ENCODE measurements at places on chromosomes 11 and 22.

DNA sequence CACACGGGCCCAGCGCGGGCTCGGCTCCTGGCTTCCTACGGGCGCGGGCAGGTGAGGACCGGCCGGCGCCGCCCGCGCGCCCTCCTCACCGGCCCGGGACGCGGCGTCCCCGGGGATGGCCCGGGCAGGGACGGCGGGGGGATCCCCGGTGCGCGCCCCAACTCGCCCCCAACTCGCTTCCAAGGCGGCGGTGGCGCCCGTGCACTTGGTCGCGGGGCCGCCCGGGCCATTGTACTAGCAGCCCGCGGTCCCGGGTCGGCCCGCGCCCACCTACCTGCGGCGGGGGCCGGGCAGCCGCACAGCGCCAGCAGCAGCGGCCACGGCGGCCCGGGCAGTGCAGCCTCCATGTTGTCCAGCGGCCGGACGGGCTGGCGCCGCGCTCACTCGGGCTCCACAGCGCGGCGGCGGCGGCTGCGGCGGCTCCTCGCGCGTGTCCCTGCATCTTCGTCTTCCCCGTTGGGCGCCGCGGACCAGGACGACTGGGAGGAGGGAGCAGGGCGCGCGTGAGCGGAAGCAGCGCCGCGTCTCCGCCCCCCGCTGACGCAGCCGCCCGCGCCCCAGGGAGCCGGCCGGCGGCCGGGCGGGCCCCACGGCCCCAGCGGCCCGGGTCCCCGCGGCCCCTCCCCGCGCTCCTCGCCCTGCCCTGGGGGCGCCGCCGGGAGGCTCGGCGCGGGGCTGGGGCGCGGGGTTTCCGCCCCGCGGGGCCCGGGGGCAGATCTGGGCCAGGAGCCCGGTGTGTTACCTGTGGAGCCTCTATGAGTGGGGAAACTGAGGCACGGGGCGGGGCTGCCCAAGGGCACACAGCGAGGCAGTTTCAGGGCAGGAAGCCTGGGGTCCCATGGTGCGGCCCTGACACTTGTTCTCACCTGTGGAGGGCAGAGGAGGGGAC lies 159.3 kb upstream of the GRK3 start:
- DNase-seq, result peak; percentile 79

GRCh38 chr11:93295921-93296575 lies 34.5 kb upstream of the DEUP1 start:
- DNase-seq, result no peak

DNA sequence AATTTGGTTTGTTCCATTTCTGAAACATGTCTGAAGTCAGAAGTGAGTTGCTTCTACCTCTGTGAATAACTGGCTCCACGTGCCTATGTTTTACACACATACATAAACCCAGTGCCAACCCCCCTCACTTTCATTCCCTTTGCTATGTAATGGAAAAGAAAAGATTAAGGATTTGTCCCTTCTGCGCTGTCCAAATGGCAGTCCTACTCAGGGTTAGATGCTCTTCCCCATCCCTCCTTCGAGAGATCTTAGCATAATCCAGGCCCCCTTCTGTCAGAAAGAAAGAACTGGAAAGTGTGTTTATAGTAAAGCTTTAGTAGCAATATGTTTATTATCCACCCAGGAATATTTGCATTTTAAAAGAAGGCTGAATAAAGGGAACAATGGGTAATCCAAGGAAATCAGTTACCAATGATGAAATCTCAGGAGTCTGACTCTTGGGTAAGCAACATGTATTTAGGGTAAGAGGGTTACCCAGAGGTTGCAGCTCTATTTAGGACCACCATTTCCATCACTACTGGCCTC lies 3.1 kb upstream of the LAYN start:
- no peak for DNase-seq

GRCh38 chr22:29944339-29944738 lies 61.4 kb downstream of the MTMR3 start:
- no peak for DNase-seq

DNA sequence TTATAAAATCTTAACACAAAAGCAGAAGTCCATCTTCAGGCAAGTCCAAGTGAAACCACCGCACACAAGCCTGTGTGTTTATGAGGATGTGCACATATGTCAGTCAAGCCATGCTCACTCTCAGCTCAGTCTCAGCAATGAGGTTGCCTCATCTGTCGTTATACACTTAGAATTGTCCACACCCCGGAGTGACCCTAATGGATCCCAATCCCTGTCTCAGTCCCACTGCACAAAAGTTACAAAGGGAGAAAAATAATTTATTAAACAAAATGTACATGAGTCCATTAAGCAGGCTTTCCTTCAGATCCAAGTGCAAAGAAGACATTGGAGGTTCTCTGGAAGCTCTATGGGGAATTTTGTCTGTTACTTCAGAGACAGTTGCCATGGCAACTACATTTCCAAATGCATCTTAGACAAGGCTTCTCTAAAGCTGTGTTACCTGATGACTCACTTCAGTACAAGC lies 24.4 kb downstream of the OR8B12 start:
- no peak for DNase-seq

- DNase-seq, result no peak
These were observed 17.8 kb downstream of the AP1B1 start for GRCh38 chr22:29370537-29370936.

DNA sequence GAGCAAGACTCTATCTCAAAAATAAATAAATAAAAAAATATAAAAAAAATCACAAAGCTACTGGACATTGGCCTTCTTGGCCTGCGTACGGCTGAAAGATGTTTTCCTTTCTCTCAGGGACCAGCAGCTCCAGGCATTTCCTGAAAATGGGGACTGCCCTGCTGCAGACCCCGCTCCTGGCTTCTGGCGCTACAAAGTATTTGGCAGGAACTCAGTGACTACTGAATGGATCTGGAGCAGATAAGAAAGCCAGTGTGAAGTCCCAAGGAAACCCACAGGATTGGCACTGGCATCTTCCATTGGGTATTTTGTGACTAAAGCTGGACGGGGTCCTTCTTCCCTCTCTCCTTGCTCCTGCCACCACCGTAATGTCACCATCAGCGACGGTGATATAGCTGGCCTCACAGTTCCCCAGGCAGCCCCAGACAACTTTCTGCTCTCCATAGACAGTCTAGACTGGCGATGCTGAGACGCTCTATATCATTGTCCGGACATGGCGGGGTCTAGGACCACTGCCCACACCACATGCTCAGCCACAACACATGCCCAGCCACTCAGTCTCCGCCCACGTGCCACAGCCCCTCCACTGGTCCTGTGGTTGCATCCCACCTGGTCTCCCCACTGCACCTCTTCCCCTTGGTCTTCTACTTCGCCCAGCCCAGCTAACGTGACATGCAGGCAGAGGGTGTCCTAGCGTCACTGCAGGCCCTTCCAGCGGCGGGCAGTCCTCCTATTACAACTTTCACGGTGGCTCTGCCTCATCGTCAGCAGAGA lies 22.7 kb upstream of the YPEL1 start:
- no peak for DNase-seq

DNA sequence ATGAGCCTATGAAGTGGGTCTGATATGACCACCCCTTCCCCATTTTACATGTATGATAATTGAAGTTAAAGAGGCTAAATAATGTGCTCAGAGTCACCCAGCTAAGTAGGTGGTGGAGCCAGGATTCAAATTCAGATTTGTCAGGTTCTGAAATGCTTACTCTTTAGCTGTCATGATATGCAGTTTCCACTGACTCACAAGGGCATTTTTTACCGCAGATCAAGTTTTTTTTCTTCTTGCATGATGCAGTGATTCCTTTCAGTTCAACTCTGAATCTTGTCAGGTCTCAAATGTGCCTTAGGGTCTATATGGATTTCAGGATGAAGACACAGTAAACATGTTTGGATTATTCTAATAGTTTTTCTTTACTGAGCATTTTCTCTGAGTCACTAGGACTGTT lies 12.6 kb upstream of the TRIM44 start:
- no peak for DNase-seq

DNA sequence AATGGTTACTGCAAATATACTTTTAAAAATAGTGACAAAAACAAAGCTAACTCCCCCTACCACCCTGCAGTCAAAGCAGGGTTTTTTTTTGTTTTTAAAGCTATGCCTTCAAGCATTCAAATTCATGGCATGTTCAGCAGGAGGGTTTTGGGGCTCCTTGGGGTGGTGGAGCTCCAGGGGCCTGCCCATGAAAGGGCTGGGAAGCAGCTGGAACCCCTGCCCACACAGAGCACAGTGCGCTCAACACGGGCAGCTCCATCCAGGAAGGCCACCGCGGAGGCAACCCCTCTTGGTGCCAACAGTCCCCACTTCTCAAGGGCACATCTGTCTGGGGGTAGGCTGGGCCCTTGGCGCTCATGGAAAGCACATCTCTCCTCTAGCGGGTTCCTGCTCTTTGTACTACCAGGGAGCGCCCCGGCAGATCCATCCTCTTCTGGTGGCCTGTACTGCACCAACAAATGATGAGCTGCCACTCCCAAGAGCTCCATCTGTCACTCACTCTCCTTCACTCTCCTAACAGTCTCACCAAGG lies 16.6 kb upstream of the PHLDA2 start:
- no peak for DNase-seq

- DNase-seq, result no peak
These were observed 1.1 kb upstream of the MRGPRX4 start for GRCh38 chr11:18171377-18172000.

GRCh38 chr22:27540656-27541396 lies 260.7 kb downstream of the MN1 start:
- DNase-seq, result no peak

DNA sequence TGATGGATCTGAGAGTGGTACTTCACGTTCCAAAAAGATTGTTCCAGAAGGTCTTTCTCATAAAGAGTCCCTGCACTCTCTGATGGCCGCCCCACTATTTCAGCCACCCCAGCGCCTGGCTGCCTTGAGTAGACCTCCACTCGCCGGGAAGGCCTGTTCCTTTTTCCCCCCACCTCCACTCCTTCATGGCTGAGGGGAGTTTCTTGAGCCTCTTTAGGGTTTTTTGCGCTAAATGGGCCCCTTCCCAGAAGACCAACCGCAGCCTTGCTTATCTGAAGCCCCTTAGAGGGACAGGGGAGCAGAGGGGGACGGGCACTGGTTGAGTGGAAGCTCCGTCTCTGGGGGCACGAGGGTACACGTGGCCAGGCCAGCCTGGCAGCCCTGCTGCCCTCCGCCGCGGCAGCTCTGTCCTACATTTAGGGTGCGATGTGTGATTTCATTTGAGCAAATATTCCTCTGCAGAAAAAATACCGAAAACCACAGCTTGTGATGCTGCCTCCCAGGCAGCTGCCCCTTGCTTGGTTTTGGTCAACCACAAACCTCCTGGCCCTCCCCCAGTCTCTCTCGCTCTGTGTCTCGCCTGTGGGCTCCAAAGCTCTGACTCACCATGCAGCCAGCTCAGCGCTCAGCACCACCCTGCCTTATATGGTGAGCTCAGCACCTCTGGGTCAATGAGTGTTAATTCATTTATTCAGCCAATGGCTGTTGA lies 88.7 kb downstream of the TP53I11 start:
- peak; percentile 85 for DNase-seq

- no peak for DNase-seq
These were observed 133.0 kb upstream of the FIBIN start for GRCh38 chr11:26860895-26861294.

DNA sequence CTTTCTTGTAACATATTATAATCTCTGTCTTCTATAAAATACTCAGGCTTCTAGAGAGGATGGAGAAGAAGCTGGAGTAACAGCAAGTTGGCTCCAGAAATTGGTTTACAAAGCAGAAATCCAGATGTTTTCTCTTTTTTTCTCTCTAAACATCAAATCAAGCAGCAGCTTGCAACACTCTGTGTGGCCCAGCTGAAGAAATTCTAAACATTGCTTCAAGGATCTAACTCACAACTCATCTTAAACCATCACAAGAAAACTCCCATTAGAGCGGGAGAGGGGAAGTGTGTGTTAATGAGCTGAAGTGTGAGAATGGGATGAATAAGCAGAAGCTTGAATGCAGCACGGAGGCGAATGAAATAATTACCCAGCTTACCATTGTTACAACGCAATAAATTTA lies 146.5 kb downstream of the OPCML start:
- DNase-seq, result no peak

GRCh38 chr11:5071799-5072198 lies 2.4 kb downstream of the OR52E1 start:
- DNase-seq, result no peak

DNA sequence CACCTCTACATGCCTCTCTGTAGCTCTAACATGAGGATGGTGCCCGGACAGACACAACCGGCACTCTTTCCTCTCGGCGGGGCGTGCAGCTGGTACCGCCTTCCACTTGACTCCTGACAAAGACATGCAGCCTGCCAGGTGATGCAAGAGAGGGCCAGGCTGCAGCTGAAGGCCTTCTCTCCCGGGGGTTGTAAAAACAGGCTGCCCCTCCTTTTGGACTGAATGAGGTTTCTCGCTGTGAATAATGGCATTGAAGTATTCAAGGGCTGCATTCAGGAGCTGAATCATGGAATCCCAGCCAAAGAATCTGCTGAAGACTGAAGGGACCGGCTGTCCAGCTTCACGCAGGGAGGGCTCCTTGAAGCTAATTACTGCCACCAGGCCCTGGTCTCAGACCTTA lies 110.9 kb downstream of the GALNT18 start:
- peak; percentile 71 for DNase-seq

DNA sequence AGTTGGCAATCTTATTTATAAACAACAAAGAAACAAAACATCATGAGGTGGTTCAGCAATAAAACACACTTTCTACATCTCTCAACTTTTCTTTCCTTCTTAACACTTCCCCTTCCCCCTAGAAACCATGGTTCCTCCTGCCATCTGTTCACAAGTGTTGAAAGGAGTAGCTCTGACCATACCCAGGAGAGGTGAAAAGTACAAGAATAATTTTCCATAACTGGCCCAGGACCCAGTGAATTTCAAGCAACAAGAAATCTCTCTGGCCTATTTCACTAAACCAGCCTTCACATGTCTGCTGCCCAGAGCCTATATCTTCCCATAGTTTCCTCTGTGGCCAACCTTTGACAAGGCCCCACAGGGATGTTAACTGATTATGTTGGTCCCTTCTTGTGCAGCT lies 98.2 kb upstream of the CEP126 start:
- DNase-seq, result no peak

DNA sequence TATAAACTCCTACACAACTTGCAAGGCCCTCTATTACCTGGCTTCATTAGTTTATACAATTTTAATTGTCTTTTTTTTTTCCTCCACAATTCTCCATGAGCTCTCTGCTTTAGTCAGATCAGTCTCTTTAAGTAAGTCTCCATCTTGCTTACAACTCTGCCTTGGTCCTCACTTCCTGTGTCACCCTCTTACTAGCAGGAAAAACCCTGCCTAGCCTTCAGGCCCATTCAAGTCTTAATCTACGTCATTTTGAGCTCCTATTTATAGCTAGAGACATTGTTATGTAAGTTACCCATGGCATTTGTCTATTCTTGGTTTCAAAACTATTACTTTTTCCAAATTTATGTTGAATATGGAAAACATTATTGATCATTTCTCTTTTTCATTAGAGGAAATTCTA lies 177.4 kb downstream of the SBF2 start:
- no peak for DNase-seq

GRCh38 chr22:47465809-47466208 lies 703.4 kb downstream of the TBC1D22A start:
- DNase-seq, result no peak

GRCh38 chr11:44243086-44243485 lies 66.9 kb downstream of the ALX4 start:
- no peak for DNase-seq

Measured in right hindlimb (tissue), 1 donor.